ENCODE measurements at places on chromosomes 6 and 20. TPM values are rescaled to one million over a fixed set of nuclear protein-coding genes. Genes with fewer than 3 reads are reported as not detected.
A peak's percentile ranks its signal among the peaks of the same experiment; 100 is the strongest.

- no peaks in the 10 kb centered on the region for H3K4me1 ChIP-seq
- no peak overlapping the region for H3K27ac ChIP-seq
- no peaks in the 10 kb centered on the region for H3K27me3 ChIP-seq
- no peak overlapping the region for H3K4me3 ChIP-seq
- no peak for DNase-seq
- H3K36me3 ChIP-seq = peaks cover 40% of the 10 kb centered on the region
Observed at GRCh38 chr6:30192076-30192475, 21.1 kb downstream of the TRIM26 start.

DNA sequence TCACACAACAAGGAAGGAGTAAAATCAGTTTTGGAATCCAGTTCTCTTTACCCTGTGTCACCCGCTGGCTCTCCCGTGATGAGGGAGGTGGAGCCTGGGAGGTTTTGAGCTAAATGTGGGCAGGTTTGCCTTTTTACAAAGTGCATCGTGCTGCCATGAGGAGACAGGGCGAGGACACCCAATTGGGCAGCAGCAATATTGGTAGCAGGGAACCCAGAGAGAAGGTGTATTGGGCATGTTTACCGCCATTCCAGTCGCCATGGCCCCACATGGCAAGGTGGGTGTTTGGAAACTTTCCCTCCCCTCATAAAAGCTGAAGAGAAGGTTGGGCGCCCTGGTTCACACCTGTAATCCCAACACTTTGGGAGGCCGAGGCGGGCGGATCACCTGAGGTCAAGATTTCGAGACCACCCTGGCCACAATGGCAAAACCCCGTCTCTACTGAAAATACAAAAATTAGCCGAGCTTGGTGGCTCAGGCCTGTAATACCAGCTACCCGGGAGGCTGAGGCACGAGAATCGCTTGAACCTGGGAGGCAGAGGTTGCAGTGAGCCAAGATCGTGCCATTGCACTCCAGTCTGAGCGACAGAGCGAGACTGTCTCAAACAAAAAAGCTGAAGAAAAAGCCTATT lies 3.5 kb upstream of the UBE2V1 start:
- H3K27me3 ChIP-seq = no peaks in the 10 kb centered on the region
- H3K4me1 ChIP-seq = peaks cover 4% of the 10 kb centered on the region

DNA sequence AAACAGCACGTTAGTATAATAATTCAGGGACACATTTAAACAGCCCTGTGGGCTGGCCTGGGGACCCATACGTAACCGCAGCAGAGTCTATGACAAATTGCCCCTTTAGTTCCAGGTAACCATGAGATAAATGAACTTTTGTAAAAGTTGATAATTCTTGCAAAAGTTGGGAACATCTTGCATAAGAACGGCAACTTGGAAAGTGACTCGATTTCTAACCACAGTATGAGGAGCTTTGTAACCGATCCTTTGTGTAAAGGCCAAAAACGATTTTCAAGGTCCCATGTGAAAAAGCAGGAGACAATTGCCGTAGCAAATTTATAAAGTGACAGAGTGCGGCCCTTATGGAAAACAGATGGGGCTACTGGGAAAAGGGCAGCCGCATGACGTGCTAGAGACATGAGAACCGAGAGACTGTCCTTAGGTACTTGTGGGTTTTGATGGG lies 81.6 kb downstream of the PSMG4 start:
- H3K27me3 ChIP-seq = no peaks in the 10 kb centered on the region
- H3K4me3 ChIP-seq = no peak overlapping the region
- peaks cover 42% of the 10 kb centered on the region for H3K4me1 ChIP-seq
- DNase-seq = no peak

DNA sequence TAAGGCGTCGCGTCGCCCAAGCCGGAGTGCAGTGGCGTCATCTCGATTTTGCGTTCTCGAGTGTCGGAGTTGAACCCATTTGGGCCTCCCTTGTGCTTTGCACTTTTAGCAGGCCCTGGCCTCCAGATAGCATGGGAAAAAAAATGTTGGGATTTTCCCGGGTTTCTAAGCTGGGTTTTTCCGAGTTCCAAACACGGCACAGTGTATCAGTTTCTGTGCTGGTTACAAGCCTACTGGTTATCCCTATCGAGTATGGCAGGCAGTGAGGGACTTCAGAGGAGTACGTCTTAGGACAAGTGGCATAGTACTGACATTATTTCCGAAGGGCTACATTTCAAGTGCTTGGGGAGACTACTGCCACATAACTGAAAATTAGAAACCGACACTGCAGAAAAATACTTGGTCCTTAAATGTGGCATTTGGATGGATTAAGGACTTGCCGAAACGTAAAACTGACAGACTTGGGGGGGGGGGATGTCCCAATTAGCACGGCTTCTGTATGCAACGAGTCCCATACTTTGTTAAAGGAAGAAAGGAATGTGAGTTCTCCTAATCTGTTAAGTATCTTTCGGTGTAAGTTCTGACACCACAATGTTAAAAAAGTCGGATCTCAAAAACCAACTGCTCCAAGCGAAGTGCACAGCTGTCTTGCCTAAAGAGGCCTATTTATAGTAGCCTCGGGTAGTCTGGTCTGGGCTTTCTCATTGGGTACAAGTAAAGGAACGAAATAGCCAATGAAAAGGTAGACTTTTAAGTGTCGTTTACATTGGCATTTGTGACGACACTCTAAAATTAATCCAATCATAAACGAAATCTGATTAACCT lies 70.2 kb downstream of the HFE start:
- DNase-seq = no peak
- peak overlapping the region; percentile 97 for H3K27ac ChIP-seq
- H3K36me3 ChIP-seq = no peaks in the 10 kb centered on the region
- no peaks in the 10 kb centered on the region for H3K27me3 ChIP-seq
- peak overlapping the region; percentile 60 for H3K4me3 ChIP-seq

DNA sequence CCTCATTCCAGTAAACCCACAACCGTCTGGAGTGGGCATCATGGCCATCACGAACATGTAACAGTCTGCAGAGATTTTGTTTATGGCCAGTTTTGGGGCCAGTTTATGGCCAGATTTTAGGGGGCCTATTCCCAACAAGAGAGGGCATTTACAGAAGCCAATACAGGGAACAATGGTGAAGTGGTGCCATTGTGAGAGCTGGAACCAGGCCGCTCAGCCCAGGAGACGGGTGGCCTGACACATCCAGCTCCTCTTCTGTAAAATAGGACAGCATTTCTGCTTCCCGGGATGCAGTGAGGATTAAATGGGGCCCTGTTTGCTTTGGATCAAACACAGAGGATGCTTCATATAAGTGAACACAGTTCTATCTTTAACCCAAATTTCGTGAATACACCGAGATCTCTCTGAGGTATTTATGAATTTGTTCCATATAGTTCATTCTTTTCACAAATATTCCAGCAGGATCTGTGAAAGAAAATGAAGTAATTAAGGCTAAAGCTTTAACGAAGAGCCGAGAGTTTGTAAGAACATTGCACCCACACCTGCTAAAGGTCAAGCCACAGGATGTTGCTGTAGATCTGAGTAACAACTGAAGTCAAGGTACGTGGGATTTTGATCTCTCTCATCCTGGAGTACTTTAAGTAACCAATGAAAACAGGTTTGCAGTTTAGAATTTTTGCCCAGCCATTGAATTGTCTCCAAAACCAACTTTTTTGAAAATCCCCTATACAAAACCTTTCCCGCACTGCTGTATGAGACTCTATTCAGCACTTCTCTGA lies 14.5 kb upstream of the SIRPG start:
- H3K4me1 ChIP-seq = no peaks in the 10 kb centered on the region
- peaks cover 3% of the 10 kb centered on the region for H3K27me3 ChIP-seq
- no peak for DNase-seq
- no peaks in the 10 kb centered on the region for H3K36me3 ChIP-seq
- no peak overlapping the region for H3K27ac ChIP-seq

GRCh38 chr6:37182736-37183590 lies 13.0 kb downstream of the PIM1 start:
- DNase-seq = no peak

DNA sequence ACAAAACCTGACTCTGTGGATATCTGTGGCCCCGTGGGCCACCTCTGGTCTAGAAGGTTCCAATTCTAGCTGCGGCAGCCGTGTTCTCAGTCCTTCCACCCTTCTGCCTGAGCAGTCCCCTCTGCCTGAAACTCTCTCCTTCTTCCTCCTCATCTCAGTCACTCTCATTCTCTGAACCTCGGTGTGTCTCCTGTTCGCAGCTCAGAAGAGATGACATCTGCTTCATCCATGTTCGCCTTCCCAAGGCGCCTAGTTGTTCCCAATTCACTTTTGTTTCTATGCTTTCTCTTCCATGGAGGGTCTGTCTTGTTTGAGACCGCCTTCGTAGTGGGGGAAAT lies 95.5 kb downstream of the CEBPB start:
- no peak overlapping the region for H3K27ac ChIP-seq
- H3K36me3 ChIP-seq = no peaks in the 10 kb centered on the region
- no peak for DNase-seq

DNA sequence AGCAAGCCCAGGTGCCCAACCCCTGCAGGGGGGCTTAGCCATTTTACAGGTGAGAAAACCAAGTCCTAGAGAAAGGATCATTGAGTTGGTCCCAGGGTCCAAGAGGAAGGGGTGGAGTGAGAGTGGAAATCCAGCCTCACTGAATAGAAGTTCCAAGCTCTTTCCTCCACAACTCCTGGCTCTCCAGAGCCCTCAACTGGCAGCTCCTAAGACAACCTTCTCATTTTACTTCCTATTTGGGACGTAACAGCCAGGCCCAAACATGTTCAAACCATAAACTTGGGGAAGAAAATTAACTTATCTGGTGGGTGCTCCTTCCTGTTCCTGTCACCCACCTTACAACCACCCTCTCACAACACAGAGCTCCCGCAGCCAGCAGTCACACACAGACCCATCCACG lies 57.9 kb downstream of the PRND start:
- no peaks in the 10 kb centered on the region for H3K27me3 ChIP-seq
- no peak for DNase-seq
- H3K4me1 ChIP-seq = no peaks in the 10 kb centered on the region
- H3K27ac ChIP-seq = no peak overlapping the region

DNA sequence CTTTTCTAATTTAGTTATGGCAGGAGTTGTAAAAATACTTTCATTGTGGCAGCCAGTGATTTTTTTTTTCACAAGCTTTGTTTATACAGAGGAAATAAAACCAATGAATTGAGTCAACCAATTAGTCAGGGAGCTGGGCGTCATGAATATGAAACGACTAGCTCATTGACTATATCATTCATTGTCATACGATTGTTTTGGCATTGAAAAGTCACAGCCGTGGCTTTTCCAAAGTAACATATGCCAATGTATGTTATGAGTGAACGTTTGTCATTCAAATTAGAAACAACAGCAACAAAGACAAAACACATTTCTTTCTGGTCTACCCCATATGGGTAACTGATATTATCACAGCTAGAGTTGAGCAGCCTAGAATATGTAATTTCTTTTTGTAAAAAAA lies 810.6 kb downstream of the EPHA7 start:
- H3K27ac ChIP-seq = no peak overlapping the region
- DNase-seq = no peak
- H3K27me3 ChIP-seq = no peaks in the 10 kb centered on the region
- no peaks in the 10 kb centered on the region for H3K4me1 ChIP-seq
- no peaks in the 10 kb centered on the region for H3K36me3 ChIP-seq

DNA sequence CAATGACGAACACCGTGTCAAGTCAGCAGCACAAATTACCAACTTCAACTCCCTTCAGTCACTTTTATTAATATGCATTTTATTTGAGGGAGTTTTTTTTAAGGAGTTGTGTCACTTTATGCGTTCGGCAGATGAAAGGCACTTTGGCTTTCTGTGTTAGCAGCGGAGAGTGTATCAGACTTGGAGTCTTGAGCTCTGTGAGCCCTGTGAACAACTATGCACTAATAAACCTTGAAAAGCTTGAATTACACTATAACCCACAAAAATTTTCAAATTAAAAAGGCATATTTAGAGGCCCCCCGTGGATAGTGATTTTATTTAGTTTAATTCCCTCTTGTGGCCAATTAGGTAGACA lies 335.3 kb upstream of the NT5E start:
- H3K4me3 ChIP-seq = no peak overlapping the region
- no peak overlapping the region for H3K27ac ChIP-seq
- no peaks in the 10 kb centered on the region for H3K4me1 ChIP-seq
- no peak for DNase-seq

DNA sequence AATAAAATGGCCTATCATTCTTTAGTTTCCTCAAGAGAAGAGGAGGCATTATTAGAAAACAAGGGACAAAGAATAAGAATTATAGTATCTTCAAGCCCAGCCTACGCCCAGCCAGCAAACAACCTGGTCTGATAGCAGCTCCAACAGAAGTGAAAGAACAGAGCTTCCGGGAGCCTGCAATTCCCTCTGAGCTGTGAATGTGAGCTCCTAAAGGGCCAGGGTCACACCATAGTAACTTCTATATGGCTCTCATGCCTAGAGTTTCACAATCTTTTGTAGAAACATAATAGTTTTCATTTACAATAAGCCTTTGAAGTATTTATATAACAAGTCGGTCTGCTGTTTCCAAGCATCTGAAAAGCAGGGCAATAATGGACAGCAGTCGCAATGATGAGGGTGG lies 116.5 kb downstream of the SMLR1 start:
- H3K27ac ChIP-seq = no peak overlapping the region
- DNase-seq = no peak
- no peak overlapping the region for H3K4me3 ChIP-seq
- no peaks in the 10 kb centered on the region for H3K4me1 ChIP-seq

- H3K36me3 ChIP-seq = no peaks in the 10 kb centered on the region
- no peak for DNase-seq
- H3K27me3 ChIP-seq = no peaks in the 10 kb centered on the region
- no peak overlapping the region for H3K27ac ChIP-seq
- H3K4me3 ChIP-seq = no peak overlapping the region
- no peaks in the 10 kb centered on the region for H3K4me1 ChIP-seq
Observed at GRCh38 chr6:164401871-164402270, 907.5 kb downstream of the C6orf118 start.

GRCh38 chr6:137240168-137240567 lies 21.0 kb upstream of the IFNGR1 start:
- no peak overlapping the region for H3K4me3 ChIP-seq
- no peaks in the 10 kb centered on the region for H3K4me1 ChIP-seq
- H3K27me3 ChIP-seq = no peaks in the 10 kb centered on the region

DNA sequence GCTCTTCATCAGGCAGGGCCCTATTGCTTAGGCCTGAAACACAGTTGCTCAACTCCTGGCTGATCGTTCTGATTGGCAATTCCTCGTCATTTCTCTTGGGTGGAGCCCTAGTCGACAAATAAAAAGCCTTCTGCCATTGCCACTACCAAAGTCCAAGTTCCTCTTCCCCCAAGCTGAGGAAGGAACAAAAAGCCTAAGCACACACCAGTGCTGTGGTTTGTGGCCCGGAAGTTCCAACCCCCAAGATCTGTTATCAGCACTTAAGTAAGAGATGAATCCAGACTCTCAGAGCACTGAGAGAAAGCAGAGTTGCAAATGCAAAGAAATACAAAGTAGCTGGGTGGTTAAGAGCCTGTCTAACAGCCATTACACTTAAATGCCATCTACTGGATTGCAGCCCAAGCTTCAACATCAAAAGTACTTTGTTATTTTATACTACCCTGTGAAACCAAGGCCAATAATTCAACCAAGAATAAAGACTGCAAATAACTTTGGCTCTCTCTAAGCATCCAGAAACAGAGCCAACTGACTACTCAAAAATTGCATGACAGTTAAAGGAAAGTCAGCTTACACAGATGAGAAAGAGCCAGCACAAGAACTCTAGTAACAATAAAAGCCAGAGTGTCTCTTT lies 1024.0 kb downstream of the GRIK2 start:
- no peak overlapping the region for H3K27ac ChIP-seq
- no peak overlapping the region for H3K4me3 ChIP-seq
- H3K36me3 ChIP-seq = no peaks in the 10 kb centered on the region
- no peaks in the 10 kb centered on the region for H3K4me1 ChIP-seq

SMOC2 gene
- total RNA-seq = 18.4 TPM

HLA-DQA1 gene
- 2.4 TPM for total RNA-seq

CTCFL gene
- total RNA-seq = not detected

CASS4 gene
- 1.1 TPM for total RNA-seq

ZNF311 gene
- 0.19 TPM for total RNA-seq

TRIM31 gene
- 0.22 TPM for total RNA-seq
